CD4-positive, alpha-beta T cell treated with Interleukin-4 for 4 hours (primary cell): ENCODE measurements at places on chromosomes 12 and 14.

- DNase-seq: no peak
These were observed 187.1 kb downstream of the MON2 start for GRCh38 chr12:62653740-62654139.

DNA sequence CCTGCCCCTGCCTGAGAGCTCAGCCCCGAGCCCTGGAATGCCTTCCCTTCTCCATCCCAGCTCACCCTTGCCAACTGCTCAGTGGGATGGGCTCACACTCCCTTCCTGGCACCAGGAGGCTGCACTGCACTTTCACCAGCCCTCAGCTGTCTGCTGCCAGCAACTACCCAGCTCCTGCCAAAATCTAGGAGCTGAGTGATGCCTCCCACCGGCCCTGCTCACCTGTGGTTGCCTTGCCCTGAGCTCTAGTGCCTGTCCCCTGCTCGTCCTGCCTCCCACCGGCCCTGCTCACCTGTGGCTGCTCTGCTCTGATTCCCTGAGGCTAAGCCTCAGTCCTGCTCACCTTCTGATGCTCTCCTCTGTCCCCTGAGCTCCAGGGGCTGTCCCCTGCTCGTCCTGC, 119.8 kb downstream of the TMEM121 start:
- DNase-seq: no peak

GRCh38 chr12:105020241-105020962, 34.3 kb downstream of the NOPCHAP1 start:
- DNase-seq: no peak

DNA sequence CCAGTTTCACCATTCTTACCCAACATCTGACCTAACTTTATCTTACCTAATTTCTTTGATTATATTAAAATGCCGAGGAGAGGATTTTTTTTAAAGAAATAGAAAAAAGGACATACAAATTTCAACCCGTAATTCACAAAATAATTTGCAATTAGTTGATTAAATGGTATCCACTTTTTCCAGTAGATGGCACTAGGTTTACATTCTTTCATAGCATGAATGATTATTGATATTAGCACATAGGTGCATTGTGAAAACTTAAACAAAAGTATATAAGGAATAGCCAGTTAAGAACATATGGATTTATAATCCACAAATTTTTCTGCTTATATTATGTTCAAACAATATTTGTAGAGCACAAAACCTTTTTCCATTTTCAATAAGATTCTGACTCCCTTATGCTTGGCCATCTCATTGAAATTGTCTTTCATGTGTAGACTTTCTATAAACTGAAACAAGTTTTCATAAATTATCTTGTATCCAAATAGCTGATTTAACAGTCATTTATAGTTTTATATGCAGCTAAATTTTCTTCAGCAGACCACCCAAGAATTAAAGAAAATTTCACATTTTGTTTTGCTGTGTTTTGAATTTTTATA, 35.3 kb downstream of the MSRB3 start:
- DNase-seq: no peak

- no peak for DNase-seq
These were observed 24.5 kb upstream of the ULK1 start for GRCh38 chr12:131869871-131870418.
